ENCODE measurements at places on chromosomes 2 and 18.

- no peak for DNase-seq
These were observed 1191.4 kb upstream of the SLC39A10 start for GRCh38 chr2:194465641-194466040.

DNA sequence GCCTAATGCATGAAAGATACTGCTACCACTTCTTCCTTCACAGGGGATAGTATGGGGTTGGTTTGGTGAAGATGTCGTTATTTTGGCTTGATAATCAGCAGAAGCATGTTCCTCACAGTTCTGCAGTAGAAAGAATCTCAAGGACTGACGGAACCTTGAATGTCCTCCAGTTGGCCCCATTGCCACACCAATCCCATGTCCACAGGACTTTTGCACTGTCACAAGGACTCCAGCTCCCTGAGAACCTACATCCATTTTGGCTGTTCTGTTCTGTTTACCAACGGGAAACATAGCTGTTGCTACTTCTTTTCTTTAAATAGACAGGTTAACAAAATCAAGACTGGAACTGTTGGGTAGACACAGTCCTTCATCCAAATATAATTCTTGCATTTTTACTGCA, 270.0 kb downstream of the SLC8A1 start:
- DNase-seq = no peak

GRCh38 chr2:42792583-42793333, at the start of gene HAAO:
Gene HAAO, minus strand, starts transcription at chr2:42792583. Its CDS starts 47 bp downstream, at chr2:42792536.
- DNase-seq = no peak

GRCh38 chr2:241280291-241280690, 35.2 kb downstream of the HDLBP start:
- DNase-seq = no peak

GRCh38 chr2:49004036-49004626, 150.2 kb downstream of the FSHR start:
- no peak for DNase-seq

DNA sequence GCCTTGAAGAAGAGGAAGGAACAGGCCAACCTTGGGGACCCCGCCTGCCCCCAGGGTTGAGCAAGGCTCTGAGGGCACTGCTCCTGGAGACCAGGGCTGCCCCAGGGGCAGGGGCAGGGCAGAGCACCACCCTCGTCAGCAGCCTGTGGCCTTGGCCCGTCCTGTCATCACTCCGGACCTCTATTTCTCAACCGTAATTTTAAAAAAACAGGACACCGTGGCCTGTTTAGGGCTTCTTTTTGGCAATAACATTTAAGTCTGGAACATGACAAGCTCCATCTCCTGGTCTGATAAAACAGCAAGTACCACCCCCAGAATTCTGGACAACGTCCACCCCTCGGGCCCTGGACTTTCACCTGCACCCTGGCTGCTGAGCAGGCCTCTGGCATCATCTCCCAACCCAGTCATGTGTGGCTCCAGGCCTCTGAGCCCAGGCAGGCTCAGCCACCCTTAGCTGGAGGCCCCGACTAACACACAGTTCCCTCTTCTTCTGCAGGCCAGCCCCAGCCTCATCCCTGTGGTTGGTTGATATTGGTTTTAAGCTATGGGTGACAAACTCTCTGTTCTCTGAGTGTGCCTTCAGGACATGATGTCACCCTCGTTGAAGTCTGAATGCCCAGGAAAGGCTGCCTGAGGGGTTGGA, 22.6 kb upstream of the ID2 start:
- no peak for DNase-seq

GRCh38 chr2:100948942-100949811, 52.9 kb upstream of the RPL31 start:
- DNase-seq = no peak

DNA sequence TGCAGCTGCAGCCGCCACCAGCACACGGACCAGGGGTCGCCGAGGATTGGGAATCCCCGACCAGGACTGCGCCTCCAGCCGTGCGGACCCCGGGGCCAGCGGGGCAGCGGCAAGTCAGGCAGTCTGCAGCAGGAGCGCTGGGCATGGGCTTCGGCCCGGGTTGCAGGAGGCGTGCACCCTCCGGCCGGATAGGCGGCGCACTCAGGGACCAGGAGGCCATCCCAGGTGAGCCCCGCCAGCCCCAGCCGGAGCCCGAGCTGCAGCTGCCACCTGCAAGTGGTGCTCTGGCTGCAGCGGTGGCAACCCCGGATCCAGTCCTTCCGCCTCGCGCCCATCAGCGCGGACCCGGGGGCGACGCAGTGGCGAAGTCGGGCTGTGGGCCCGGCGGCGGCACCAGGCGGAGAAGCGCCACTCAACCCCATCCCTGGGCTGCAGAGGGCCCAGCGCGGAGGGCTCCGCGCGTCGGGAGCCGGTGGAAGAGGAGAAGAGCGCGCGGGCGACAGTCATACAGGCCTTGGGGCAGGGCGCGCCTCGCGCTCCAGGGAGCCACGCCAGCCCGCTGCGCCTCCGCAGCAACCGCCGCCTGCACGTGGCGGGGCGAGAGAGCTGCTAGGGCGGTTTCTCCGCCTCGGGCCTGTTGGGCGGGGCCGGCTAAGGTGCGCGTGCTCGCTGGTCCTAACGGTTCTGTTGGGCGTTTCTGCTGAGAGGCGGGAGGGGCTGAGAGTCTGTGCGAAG, 73.8 kb downstream of the RPIA start:
- DNase-seq = no peak

- DNase-seq = no peak
These were observed 6.2 kb downstream of the PRKD3 start for GRCh38 chr2:37318401-37318800.

DNA sequence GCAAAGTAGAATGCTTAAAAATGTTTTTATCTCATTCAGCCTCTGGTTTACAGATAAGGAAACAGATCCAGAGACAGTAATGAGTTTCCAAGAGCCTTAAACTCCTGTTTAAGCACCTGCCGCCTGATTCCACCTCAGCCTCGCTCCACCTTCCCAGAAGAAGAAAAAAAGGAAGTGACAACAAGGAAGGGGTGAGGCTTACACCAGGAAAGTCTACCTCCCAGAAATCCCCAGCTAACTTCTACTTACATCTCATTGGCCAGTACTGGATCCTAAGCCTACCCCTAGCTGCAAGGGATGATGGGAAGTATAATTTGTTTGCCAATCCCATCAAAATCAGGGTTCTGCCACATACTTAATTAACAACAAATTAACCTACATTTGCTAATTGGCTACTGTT, 15.3 kb upstream of the ARID5A start:
- DNase-seq = no peak

DNA sequence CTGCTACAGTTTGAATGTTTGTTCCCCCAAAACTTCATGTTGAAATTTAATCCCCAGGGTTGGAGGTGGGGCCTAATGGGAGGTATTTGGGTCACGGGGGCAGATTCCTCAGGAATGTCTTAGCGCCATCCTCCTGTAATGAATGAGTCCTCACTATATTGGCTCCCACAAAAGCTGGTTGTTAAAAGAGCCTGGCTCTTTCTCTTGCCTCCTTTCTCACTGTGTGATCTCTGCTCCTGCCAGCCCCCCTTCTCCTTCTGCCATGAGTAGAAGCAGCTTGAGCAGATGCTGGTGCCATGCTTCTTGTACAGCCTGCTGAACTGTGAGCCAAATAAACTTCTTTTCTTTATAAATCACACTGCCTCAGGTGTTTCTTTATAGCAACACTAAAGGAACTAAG, 721.0 kb upstream of the PKDCC start:
- DNase-seq = no peak

DNA sequence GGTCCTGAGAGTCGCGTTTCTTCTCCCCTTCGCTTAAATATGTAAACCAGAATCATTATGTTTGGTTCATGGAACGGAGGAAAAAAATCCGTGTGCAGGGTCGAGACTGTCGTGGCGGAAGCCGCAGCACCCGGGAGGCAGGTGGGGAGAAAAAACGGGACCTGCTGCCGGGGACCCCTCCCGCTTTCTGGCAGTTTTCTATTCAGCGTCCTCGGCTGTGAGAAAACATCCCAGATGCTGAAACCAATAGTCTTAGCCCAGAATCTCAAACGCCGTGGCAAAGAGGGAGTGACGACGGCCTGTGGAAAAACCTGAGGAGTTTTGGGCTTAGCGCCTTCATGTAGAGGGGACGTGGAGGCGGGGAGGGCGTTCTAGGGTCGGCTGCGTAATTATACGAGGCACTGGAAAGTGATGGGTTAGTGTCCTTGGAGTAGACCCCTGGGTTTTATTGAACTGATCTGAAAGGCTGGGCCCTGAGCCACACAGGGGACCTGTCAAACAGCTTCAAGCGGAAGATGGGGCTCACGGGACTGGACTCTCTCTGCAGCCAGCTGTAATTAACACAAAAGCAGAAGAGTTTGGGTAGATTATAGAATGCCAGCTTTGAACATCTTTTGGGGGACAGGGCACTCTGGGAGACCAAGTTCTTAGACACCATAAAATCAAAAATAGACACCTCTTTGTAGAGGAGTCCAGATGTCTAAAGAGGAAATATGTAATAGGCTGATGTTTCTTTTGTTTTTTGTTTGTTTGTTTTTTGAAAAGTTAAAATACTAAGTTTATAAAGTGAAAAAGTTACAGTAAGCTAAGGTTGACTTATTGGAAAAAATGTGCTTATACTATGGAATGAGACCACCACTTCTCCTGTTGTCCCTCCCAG, 834 bp upstream of the BUB1 start:
- DNase-seq = no peak

Data from activated CD8-positive, alpha-beta memory T cell treated with anti-CD3 and anti-CD28 coated beads for 4 hours (primary cell).